ENCODE measurements at places on chromosomes 6 and 20.

DNA sequence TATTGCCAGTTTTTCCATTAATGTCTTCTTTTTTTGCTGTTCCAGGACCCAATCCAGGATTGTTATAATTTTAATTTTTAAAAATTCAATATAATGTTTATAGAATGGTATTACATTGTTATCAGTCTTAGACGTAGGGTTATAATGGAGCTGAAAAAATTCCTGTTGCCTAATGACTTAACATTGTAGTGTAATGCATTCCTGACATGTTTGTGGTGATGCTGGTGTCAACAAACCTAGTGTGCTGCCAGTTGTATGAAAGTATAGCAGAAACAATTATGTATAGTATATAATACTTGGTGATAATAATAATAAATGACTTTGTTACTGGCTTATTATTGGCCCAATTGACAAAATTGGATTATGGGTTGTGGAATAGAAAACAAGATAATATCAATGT is 30.4 kb downstream of the KIZ start:
- DNase-seq = peak; percentile 21

DNA sequence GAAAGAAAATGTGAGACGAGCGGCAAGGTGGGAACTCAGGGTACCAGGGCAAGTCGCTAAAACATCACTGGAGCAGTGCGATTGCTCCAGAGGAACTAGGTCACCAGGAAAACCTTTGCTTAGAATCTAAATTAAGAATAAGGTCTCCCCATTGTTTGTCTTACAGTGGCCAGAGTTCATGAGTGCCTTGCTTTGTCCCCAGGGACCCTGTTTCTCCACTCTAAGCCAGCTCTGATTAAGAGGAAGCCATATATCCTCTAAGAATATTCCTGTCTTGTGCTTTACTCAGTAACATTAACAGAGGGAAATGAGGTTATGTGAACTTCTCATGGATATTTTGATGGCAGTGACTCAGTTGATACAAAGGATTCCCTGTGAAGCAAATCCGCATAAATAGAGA is 305.8 kb downstream of the CD83 start:
- no peak for DNase-seq

GRCh38 chr20:4064144-4064909 is 49.0 kb upstream of the RNF24 start:
- peak; percentile 55 for DNase-seq

DNA sequence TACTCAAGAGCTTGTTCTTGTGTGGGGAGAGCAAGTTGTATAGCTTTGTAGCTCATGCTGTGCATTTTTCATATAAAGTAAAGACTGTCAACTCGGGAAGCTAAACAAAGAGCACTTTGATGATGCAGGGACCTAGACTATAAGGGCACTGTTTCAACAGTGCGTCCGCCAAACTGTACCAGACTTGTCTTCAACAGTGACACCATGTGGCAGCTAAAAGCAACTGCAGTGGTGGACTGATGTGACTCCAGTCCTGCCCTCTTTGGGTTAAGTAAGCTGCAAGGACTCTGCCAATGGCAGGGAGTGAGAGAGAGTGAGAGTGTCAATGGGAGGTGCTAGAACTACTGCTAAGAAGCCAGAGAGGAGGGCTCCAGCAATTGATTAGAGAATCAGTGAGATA is 48.1 kb upstream of the MC3R start:
- peak; percentile 11 for DNase-seq

DNA sequence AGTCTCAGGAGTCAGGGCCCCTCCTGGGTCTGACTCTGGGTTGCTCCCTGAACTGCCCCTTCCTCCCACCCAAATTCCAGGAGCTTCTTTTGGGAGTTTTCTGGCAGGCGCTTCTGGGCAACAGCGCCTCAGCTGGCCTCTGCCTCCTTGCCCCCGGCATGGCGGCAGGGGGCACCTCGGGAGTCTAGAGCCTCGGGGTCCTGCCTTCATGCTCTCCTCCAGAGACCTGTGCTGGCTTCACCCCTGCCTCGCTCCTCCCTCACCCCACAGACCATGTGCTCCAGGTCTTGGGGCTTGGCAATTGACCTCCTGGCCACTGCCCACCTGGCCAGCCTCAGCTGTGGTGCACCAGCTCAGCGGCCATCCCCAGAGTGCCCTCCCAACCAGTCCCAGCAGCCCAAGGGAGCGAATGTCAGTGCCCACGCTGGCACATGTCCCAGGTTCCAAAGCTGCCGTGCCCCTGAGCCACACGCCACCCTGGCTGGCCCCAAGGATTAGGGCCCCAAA is 43.4 kb downstream of the SRC start:
- no peak for DNase-seq

GRCh38 chr6:161290751-161291150 is 16.9 kb upstream of the AGPAT4 start:
- no peak for DNase-seq

- DNase-seq = peak; percentile 94
These were observed 174.7 kb downstream of the TMEM242 start for GRCh38 chr6:157148391-157149323.

DNA sequence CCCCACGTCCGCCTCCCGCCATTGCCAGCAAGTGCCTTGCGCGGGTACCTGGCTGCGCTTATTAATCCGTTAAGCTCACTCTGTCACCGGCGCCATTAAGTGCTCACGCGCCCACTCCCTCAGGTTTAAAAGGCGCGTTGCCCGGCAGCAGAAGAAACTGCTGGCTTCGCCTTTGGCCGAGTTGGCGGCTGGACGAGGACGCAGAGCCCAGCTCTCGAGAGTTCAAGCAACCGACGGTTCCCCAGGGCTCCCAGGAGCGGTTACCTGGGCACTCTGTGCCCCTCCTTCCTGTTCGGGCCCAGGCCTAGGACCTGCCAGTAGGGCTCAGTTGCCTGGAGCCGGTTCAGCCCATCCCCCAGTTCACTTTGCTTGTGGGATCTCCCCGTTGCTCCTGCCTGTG is at the start of gene GGTLC1:
GGTLC1 (minus strand) TSS at position 219 of the 400 bp plus-strand sequence. CDS start 2,168 bp downstream, outside the sequence.
- no peak for DNase-seq

Measured in ACHN (cell line).